ENCODE measurements at places on chromosomes 5 and 9.

GRCh38 chr9:16315720-16316119 lies 554.8 kb downstream of the BNC2 start:
- H3K4me3 ChIP-seq, result no peak overlapping the region
- H3K4me1 ChIP-seq, result peaks cover 1% of the 10 kb centered on the region
- H3K27me3 ChIP-seq, result no peaks in the 10 kb centered on the region
- no peak overlapping the region for H3K27ac ChIP-seq

DNA sequence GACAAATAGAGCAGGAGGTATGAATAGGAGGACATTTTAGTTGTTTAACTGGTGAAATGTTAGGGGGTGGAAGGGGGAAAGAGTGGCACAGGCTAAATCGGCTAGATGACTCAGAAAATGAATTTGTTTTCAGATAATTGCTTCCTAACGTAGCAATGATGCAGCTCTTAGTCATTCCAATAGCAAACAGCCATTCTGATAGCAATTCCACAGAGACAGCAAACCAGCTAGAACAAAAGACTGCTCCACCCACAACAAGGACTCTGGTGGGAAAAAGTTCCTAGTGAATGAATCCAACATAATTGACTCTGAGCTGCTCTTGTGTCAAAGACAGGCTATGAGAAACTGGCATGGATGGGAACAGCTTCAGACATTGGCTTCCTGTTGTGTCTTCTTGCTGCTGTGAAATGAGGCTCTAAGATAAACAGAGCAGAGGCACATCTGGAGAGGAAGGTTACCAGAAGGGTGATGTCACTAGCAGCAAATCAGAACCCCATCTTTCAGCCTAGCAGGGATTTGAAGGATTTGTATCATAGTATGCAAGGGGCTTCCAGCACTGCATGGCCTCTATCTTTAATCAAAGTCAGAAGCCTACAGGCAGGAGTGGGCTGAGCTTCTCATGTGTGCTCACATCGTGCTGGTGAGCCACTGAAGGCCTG lies 28.1 kb upstream of the F2RL1 start:
- peak overlapping the region; percentile 74 for H3K27ac ChIP-seq
- H3K4me1 ChIP-seq, result peaks cover 20% of the 10 kb centered on the region
- peak; percentile 100 for DNase-seq

DNA sequence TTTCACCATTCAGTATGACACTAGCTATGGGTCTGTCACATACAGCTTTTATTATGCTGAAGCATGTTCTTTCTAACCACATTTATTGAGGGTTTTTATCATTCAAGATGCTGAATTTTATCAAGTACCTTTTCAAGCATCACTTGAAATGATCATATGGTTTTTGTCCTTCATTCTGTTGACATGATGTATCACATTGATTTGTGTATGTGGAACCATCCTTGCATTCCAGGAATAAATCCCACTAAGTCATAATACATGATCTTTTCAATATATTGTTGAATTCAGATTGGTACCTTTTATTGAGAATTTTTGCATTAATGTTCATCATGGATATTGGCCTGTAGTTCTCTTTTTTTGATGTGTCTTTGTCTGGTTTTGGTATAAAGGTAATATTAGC lies 317.4 kb downstream of the NNT start:
- no peaks in the 10 kb centered on the region for H3K4me1 ChIP-seq
- H3K27ac ChIP-seq, result no peak overlapping the region

DNA sequence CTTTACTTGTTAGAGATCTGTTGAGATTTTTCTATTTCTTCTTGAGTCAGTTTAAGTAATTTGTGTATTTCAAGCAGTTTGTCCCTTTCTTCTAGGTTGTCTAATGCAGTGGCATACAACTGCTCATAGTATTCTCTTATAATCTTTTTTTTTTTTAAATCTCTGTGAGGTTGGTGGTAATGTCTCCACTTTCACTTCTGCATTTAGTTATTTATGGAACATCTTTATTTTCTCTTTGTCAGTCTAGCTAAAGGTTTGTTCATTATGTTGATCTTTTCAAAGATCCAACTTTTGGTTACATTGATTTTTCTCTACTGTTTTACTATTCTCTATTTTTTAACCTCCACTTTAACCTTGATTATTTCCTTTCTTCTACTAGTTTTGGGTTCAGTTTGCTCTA lies 13.8 kb downstream of the FOXE1 start:
- H3K27me3 ChIP-seq, result peaks cover 39% of the 10 kb centered on the region
- H3K36me3 ChIP-seq, result no peaks in the 10 kb centered on the region
- H3K27ac ChIP-seq, result no peak overlapping the region
- H3K4me1 ChIP-seq, result no peaks in the 10 kb centered on the region
- no peak for DNase-seq
